WTC11 (cell line): ENCODE measurements at places on chromosomes 7 and 10. TPM values are rescaled to one million over a fixed set of nuclear protein-coding genes. Genes with fewer than 3 reads are reported as not detected.

DNA sequence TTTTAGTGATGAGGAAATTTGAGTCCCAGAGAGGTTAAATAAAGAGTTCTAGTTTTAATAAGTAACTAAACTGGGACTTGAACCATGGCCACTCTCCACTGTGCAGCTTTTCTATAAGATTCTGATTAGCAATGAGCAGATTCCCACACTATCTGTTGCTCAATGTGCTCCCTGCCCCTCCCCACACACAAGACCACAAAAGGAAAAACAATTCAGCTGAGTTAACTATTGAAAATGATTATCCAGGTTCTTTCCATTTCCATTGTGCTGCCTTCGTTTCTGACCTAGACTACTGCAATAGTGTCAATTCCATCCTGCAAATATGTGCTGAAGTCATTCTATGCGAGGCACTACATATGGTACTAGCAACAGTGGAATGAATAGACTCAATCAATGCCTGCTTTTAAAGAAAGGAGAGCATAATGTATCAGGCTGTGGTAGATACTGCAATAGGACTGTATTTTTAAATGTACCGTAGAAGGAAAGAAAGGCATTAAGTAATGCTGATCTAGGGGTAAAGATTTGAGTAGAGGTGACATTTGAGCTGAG, 97.0 kb downstream of the SEMA3C start:
- DNase-seq: no peak

GRCh38 chr10:129690248-129691070, 223.4 kb downstream of the MGMT start:
- DNase-seq: no peak

DNA sequence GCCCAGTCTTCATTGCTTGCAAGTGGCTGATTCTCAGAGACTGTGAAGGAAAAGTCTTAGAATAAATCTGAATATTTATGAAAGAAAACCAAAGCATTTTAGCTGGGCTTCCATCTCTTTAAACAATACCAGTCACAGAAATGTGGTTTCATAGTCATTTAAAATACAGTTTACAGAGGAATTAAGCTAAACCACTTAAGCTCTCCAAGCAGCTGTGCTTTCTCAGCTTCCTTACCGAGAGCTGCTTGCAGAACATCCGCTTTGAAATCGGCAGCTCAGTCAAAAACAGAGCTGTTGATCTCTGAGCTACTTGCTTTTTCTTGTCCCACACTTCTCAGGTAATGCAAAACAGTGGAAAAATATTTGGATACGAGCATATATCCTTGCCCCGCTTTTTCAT, 134.5 kb downstream of the DYNC1I1 start:
- no peak for DNase-seq

DNA sequence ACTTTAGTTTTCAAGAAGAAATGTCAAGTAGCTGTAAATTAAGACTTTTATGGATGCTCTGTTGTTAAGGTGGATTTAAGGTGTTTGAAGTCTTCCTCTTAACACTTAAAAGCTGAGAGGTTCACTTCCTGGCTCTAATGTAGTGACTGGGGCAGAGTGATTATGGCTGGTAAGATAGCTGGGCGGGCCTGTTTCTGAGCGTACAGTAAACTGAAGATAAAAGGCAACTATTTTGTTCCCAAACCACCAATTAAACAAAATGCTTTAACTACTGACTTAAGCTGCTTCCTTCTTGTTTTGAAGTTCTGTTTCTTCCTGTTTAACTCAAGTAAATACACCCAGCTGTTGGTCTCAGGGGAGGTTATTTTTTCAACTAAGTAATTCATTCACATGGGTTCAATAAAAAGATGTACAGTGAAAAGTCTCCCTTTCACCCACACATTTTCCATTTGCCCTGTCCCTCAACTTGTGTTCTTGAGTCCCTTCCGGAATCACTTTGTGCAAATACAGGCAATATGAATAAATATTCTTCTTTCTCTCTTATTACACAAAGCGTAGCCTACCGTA, 19.3 kb downstream of the VWA2 start:
- no peak for DNase-seq

GRCh38 chr10:61895898-61896600, 5.5 kb upstream of the ARID5B start:
- no peak for DNase-seq

GRCh38 chr7:90593205-90593604, 2.9 kb upstream of the CDK14 start:
- no peak for DNase-seq

DNA sequence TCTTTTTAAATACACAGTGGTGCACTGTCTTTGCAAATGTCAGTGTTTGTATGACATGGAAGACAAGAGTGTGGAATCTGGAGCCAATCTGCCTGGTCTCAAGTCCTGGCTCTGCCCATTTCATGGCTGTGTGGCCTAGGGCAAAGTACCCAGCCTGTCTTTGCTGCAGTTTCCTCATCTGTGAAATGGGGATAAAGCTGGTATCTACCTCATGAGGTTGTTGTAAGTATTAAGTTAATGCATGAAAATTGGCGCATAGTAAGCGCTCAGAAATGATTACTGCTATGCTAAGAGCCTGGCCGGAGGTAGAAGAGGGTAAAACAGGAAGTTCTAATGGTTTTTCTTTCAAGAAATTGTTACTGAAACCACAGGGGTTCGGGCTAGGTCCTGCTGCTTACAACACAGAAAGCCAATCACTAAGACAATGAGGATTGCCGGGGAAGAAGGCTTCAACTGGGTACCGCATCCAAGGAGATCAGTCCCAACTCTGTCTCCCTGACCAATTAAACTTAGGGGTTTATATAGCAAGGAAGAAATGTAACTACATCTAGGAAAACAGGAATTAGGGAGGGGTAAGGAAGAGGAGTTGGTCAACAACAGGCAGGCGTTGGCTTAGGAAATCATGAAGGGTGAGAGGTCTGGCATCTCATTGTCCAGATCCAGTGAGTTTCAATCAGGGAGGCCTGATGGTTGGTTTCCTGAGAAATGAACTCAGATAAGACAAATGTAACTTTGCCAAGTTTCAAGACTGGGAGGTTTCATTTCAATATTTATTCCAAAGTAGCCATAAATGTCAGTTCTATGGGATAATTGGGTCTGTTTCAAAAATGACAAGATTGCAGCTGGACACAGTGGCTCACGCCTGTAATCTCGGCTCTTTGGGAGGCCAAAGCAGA, 57.0 kb downstream of the CHST3 start:
- DNase-seq: no peak

- DNase-seq: peak; percentile 37
Measured at GRCh38 chr10:3887885-3888476, 103.0 kb upstream of the KLF6 start.

GPR15LG gene
- not detected in 3 replicates for total RNA-seq

ANAPC16 gene
- total RNA-seq: 52.3 to 72.4 TPM (median 72.3 TPM) in 3 replicates

ANKRD22 gene
- not detected in 3 replicates for total RNA-seq

AKR1C1 gene
- 3.9 to 4.3 TPM (median 4.1 TPM) in 3 replicates for total RNA-seq

SCIN gene
- 0.80 to 1.2 TPM (median 0.98 TPM) in 3 replicates for total RNA-seq

ODAD2 gene
- 4.1 to 4.3 TPM (median 4.1 TPM) in 3 replicates for total RNA-seq

AKR1C8 gene
- not detected in 3 replicates for total RNA-seq
